ENCODE measurements at places on chromosomes 1 and 21.

DNA sequence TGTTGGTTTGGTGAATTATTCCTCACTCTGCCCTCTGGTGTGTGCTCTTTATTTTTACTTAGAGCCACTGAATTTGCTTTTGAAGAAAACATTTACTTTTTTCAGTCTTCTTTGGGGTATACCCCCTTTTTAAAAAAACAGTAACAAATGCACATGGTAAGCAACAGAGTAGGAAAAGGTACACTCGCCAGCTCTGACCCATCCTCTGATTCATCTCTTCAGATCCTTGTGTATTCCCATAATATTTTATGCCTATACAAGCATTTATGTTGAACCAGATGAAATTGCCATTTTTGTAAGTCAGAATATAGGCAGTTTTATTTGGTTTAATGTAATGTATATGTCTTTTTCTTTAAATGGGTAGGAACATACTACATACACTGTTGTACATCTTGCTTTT, 28.3 kb downstream of the TTC3 start:
- DNase-seq = no peak

- DNase-seq = no peak
Observed at GRCh38 chr21:26736449-26736848, 108.8 kb downstream of the ADAMTS1 start.

DNA sequence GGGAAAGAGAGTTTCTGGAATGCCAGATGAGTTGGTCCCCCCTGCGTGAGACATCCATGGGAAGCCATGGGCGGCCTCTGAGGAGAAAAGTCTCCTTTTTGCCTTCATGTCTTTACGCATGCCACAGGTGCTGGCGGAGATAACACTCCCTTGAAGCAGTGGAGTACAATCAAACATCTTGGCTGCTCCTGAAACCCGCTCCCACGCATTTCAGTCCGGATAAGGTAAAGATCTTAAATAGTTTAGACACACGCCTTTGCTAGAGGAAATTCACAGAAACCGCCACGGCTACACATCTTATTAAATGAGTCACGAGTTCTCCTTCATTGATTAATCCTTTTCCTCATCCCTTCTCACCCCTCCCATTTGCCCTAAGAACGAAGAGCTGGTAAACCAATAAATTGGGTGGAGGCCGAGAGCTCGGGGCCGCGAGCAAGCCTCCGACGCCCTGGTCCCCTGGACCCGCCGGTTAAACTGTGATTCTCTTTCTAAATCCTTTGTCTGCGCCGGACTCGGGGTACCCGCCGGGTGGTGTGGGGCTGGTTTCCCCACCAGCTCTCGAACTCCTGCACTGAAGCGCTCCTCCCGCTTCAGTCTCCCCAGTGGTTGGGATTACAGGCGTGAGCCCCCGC, 6.6 kb upstream of the ZNF669 start:
- DNase-seq = no peak

GRCh38 chr1:163912170-163912884, 590.6 kb downstream of the NUF2 start:
- DNase-seq = no peak

- no peak for DNase-seq
Observed at GRCh38 chr21:45241357-45241756, 46.3 kb downstream of the POFUT2 start.

- peak; percentile 73 for DNase-seq
Observed at GRCh38 chr1:172906778-172907592, 143.8 kb downstream of the TNFSF18 start.

DNA sequence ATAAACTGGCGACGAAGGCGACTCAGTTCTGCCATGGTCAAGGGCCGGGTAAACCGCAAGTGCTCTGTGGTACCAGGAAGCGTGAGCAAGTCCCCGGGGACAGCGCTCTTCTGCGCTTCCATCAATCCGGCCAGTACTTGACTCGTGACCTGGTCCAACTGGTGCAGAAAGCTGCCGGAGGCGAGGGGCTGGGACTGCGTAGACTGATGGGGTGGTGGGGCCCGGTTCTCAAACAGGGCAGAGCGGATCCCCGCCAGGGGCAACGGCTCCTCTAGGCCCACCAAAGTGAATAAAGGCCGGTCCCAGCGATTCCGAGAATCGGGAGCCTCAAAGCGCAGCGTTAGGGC, 852 bp downstream of the KTI12 start:
- DNase-seq = no peak

GRCh38 chr1:201192261-201192788, 1.7 kb downstream of the IGFN1 start:
- DNase-seq = no peak

GRCh38 chr21:44492567-44493385, 37.5 kb downstream of the LRRC3 start:
- no peak for DNase-seq

DNA sequence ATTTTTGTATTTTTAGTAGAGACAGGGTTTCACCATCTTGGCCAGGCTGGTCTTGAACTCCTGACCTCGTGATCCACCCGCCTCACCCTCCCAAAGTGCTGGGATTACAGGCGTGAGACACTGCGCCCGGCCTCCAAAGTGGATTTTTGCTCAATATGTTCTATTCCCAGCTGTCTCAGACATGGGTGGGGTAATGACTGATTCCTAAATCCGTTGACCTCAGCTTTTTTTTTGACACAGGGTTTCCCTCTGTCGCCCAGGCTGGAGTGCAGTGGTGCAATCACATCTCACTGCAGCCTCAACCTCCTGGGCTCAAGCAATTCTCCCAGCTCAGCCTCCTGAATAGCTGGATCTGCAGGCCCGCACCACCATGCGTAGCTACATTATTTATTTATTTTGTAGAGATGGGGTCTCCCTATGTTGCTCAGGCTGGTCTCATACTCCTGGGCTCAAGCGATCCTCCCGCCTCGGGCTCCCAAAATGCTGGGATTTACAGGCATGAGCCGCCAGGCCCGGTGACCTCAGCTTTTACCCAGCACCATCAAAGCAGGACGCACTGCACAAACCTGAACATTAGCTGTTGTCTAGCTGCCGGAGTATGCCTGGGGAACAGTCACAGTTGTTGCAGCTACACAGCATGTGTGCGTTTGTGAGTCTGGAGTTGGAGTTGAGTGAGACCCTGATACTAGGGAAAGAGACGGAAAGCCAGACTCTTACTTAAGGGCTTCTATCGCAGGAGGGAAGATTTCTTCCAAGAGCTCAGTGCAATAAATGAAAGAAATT, 43.7 kb upstream of the PSEN2 start:
- no peak for DNase-seq

DNA sequence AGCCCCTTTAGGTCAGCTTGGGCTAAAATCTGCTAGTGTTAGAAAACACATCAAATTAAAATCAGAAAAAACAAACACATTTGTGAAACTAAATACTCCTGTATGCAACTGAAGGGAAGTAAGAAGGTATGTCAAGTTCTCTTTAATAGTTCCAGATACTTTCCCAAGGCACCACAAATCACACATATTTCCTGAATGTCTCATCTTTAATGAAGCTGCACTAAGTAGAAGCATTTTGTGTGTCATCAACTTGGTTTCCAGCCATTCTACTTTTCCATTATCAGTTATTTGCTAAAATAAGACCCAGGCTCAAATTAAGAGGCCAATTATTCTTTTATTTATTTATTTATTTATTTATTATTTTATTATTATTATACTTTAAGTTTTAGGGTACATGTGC, 34.7 kb downstream of the CRB1 start:
- no peak for DNase-seq

GRCh38 chr1:225343618-225344017, 84.2 kb downstream of the LBR start:
- peak; percentile 16 for DNase-seq

DNA sequence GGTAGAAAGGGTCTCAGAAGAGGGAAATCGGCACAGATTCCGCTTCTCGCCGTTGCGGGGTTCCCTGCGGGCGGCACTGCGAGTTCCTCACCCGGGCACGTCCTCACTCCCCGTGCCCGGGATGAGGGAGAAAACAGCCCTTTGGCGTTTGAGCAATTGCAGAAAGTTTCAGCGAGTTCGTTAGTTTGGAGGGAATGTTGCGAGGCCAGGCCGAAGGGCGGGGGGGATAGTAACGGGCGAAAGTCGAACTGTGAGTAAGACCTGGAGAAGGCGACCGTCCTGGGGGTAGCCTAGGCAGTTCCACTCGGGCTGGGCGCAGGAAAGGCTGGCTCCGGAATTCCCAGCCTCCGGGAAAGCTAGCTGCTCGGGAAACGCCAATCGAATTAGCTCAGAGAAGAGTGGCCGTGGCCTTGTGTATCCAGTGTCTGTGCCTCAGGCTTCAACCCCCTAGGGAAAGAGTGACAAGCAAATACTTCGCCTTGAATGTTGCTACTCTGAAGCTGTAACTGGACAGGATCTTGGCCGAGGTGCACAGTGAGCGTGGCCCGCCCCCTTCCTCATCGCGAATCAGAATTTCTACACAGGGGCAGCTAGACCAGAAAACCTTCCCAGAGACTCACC, 787 bp downstream of the PTGFR start:
- no peak for DNase-seq

GRCh38 chr1:184583849-184584248, 170.8 kb downstream of the EDEM3 start:
- no peak for DNase-seq

Measured in HCT116 (cell line).